ENCODE measurements at places on chromosomes 7 and 10.

DNA sequence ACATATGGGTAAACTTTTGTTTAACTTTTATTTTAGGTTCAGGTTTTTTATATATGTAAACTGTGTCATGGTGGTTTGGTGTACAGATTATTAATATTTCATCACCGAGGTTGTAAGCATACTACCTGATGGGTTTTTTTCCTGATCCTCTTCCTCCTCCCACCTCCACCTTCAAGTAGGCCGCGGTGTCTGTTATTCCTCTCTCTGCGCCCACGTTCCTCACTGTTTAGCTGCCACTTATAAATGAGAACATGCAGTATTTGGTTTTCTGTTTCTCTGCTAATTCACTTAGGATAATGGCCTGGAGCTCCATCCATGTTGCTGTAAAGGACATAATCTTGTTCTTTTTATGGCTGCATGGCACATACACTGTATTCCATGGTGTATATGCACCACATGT, 1000.0 kb upstream of the CELF2 start:
- DNase-seq: no peak

DNA sequence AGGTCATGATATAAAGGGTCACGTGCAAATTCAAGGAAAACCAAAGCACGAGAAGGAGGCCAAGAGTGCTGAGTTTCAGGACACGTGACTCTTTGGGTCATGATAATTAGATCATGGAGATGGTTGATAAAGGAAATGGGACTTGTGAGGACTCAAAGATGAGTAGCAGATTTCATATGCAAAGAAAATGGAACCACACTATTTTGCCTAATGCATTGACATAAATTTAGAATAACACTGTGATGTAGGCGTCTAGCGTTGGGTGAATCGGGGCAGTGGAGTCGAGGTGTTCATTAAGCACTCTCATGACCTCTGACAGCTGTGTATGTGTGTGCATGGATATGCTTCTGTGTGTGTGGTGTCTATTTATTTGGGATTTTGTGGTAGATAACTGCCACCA, 1025.6 kb upstream of the LRRTM3 start:
- DNase-seq: no peak

DNA sequence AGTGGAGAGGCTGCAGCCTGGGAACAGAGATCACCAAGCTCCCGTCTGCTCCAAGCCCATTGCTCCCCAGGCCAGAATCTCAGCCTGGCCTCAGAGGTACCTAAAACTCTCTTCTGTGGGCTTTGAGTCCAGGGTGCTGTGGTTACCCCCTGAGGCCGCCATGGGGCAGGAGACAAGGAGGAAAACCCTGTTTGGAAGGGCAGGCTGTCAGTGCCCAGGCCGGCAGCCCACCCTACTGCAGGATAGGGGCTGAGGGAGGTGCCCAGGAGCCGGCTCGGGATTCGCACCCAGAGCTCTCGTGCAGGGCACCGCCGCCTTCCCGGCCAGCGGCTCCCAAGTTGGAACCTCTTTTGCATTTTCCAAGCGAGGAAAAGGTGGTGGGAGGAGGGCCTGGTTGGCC, 24.5 kb downstream of the UNCX start:
- no peak for DNase-seq

GRCh38 chr7:133052826-133053225, 29.1 kb downstream of the CHCHD3 start:
- no peak for DNase-seq

- no peak for DNase-seq
Observed at GRCh38 chr10:97475936-97476594, 22.2 kb downstream of the MMS19 start.

- no peak for DNase-seq
Observed at GRCh38 chr10:72911758-72912157, 18.2 kb downstream of the OIT3 start.

DNA sequence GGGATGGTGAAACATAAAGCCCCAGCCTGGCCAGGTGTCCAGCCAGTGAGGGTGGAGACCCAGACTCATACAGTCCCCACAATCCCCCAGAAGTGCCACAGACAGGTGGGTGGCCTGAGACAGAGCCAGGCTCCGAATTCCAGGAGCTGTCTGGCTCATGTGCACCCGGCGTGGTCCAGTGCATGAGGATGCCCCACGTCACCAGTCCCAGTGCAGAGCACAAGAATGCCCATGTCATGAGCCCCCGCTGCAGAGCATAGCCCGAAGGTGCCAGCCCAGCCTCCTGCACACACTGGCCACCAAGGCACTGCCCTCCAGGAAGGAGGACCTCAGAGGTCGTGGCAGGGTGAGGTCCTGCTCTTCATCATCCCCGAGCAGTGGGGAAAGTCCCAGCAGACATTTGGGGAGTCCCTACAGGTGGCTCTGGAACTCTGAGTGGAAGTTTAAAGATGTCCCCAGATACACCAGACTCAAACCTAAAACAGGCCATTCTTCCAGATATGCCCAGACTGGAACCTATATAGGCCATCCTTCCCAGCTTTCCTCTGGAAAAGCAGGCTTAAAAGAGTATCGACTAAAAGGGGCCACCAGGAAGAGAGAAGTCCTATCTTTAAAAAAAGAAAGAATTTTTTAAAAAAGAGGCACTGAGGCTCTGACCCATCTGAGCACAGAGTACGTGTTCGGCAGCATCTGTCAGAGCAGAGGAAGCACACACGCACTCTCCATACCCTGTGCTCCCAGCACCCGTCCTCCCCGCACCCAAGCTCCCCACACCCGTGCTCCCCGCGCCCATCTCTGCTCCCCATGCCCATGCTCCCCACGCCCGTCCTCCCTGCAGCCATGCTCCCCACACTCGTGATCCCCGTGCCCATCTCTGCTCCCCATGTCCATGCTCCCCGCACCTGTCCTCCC, 11.5 kb downstream of the DIP2C start:
- DNase-seq: no peak

DNA sequence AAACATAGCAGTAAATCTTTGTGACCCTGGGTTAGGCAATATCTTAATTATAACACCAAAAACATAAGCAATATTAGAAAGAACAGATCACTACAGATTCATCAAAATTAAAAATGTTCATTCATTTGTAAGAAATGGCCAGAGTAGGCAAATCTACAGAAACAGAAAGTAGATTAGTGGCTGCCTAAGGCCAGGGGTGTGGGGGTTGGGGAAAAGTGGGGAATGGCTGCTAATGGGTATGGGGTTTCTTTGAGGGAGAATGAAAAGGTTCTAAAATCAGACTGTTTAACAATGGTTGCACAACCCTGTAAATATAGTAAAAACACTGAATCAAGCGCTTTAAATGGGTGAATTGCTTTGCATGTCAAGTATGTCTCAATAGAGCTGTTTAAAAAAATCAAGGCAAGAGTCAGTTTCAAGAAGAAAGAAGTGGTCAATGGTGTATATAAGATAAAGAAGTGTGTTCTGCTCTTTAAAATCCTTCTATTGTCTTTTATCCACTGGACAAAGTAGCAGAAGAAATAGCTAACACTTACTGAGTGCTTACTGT, 42.6 kb downstream of the CDK6 start:
- no peak for DNase-seq

DNA sequence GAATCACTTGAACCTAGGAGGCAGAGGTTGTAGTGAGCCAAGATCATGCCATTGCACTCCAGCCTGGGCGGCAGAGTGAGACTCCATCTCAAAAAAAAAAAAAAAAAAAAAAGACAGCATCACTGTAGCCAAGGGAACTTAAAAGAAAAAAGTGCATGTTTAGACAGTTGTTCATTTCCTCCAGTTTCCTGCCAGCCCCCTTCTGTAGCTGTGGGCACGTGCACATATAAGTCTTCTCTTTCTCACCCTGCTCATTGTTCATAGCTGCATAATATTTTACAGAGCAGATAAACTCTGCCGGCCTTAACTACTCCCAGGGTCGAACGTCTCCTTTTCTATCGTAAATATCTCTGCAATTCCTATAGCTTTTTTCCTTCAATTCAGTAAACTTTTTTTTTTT, 132.6 kb downstream of the LHPP start:
- no peak for DNase-seq

DNA sequence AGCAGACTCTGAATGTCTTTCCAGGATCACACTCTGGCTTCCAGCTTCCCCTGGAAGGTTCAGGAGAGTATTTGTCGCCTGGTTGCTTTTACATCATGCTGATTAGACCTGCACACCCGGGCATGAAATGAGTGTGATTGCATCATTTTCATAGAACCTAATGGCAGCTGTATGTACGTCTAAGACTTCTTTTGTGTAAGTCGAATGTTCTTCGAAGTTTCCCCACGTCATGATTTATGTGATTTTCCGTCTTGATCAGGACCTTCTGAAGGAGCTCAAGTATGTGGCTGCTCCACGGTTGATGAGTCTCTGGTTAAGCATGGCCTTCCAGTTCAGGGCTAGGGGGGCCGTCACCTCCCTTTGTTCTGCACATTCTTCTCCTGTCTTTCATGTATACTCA, 4.5 kb downstream of the EIF4H start:
- peak; percentile 37 for DNase-seq

- DNase-seq: no peak
Observed at GRCh38 chr7:28700790-28701203, 257.3 kb downstream of the TRIL start.

DNA sequence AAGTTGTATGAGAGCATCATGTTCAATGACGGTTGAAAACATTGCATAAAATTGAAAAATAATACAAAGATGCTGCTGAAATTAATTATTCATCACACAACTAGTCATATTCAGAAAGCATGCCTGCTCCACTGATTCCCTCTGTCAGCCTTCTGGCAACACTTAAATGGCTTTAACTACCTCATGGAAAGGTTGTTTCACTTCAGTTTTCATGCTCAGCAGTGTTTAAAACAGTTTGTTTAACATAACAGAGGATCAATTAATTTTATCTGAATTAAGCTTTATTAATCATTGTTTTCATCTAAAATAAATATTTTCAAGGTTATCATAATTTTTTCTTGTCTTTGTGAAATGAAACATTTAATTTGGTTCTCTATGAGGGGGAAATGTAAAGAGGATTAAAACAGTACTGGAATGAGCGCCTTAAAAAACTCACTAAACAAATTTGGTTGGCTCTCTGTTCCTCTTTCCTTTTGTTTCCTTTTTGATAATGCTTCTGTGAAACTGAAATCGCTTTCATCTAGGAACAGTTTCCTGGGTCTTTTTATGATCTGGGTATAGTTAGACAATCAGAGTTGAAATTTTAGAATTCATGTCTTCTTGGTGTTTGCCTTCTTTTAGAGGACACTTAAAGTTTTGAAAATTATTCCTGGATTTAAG, 427.4 kb downstream of the SH2D4B start:
- DNase-seq: no peak

GRCh38 chr10:107727767-107728317, 563.3 kb upstream of the SORCS1 start:
- no peak for DNase-seq

DNA sequence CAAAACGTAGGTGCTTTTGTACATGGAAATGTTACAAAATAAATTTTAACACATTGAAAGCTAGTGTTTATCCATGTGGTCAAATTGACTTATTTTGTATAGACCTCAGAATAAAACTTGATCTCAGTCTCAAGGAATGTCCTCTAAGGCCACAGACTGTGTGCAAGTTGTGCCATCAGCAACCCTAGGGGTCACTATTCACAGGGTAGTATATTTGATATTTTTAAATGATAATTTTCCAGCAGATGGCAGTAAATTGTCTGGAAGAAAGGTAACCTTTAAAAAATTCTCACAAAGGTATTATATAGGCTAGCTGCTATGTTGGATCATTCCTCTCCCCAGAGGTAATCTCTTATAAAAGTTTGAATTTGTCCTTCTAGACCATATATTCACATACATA, 12.9 kb upstream of the SNX10 start:
- DNase-seq: no peak

GRCh38 chr7:30074422-30075030, 46.3 kb downstream of the PLEKHA8 start:
- peak; percentile 23 for DNase-seq

DNA sequence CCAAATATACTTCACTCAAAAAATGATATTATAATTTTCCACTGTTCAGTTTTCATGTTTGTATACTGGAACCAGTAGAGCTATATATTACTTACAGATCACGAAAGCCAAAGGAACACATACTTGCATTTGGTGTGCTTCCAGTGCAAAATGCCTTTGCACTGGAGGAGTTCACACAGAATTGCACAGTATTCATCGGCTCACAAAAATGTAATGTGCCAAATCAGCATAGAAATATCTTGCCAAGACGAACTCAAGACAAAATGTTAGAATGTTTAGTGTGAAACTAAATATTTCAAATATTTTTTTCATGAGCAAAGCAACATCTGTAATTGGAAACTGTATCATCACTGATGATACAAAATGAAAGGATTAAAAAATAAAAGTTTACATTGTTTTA, 646.2 kb upstream of the SEMA3D start:
- no peak for DNase-seq

DNA sequence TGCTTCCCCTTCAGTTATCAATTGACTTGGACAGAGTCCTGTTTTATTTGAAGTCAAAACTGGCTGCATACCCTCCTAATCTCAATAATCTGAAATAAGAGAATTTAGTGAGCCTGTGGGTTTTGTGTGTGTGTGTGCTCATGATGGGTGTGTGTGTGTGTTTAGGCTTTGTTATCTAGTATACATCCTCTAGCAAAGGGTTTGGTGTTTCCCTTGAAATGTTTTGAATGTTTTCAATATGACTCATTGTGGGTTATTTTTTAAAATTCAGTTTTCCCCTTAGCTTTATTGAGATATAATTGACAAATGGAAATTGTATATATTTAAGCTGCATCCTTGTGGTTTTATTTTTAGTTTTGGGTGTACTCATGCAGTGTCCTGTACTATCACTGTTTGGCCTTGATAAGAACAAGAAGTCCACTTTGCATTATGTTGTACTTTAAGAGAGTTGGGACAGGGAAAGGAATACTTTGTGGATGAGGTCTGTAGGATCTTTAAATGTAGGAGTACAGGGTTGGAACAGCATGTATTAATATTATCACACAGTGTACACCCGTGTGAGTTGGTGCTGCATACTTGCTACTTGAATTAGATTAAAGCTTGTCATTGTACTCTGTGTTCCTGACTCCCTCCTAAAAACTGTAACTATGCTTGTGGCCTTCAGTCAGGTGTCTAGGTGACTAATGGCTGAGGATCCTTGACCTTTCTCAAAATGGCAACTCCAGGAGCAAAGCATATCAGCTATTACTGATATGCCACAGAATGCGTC, 58.3 kb downstream of the VCL start:
- DNase-seq: no peak

DNA sequence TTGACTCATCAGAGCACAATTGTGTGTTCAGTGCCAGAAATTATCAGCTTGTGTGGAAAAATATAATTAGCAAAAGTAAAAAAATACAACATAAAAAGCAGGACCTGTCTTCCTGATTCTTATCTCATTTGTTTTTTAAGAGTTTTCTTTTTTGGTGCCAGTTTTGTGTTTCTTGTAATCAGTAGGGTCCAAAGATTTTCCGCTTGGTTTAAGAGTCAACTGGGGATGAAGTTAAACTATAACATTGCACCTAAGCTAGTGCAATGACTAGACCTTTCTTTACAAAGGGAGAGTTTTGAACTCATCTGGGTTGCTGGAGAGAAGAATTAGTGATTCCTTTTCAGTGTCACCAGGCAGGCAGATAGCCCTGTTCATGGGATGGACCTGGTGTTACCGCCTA, 113.4 kb downstream of the PLPP4 start:
- DNase-seq: no peak

- peak; percentile 5 for DNase-seq
Observed at GRCh38 chr10:118835682-118836326, 81.0 kb upstream of the CACUL1 start.
